ENCODE measurements at places on chromosomes 13 and 19. TPM values are rescaled to one million over a fixed set of nuclear protein-coding genes. Genes with fewer than 3 reads are reported as not detected.
A peak's percentile ranks its signal among the peaks of the same experiment; 100 is the strongest.

The PSPN gene
- total RNA-seq = 1.2 TPM

- no peak for DNase-seq
Measured at GRCh38 chr19:8513036-8513686, 806 bp downstream of the ZNF414 start.

- DNase-seq = no peak
Measured at GRCh38 chr13:57507752-57508463, 123.6 kb upstream of the PCDH17 start.

GRCh38 chr13:22076658-22077057 lies 405.8 kb downstream of the FGF9 start:
- DNase-seq = no peak

GRCh38 chr13:97028441-97029299 lies 34.4 kb upstream of the OXGR1 start:
- DNase-seq = peak; percentile 47

All from left ventricle myocardium superior (tissue), 1 donor.